ENCODE measurements at places on chromosomes 7 and 10.

GRCh38 chr10:25071227-25071626 lies 54.8 kb downstream of the THNSL1 start:
- DNase-seq = no peak

DNA sequence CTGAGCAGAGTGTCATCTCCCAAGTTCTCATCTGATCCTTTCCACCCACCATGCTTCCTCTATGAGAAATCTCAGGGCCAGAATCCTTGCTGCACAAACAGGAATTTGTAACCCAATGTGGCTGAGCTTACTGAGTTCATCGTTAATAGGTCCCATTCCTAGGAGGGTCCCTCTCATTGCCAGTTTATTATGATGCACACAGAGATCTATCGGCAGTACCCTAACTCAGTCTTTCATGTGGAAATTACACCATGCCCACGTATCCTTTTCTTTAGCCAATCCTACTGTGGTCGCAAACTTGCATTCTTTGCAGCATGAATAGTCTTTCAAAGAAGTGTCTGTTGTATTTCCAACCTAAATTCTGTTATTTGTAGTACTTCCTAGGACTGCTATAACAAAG lies 12.1 kb downstream of the TMEM236 start:
- DNase-seq = no peak

DNA sequence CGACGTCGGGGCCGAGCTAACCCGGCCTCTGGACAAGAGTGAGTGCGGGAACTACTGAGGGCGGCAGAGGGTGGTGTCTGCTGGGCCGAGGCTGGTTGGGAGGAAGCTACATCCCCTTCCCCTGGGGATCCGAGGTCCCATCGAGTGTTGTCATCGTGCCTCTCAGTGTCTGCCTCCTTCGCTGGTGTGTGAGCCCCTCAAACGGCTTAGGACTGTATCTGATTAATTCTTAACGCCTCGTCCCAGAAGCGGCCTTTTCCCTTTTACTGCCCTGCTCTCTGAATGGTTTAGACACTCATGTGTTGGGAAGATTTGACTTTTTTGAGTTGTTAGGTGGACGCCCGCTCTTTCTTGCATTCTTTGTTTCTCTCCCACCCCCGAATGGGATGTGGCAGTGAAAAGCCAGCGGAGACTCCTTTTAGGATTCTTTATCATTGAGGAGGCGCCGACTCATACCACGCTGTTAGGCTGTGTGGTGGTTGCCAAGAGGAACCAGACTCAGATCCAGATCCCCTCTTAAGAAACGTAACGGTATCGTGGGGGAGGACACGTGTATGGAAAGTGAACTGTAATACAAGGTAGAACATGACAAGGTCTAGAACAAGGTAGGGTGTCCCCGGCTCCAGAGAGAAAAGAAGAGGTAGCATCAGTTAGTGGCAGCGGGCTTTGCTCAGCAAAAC lies 631 bp downstream of the SUPV3L1 start:
- DNase-seq = no peak

DNA sequence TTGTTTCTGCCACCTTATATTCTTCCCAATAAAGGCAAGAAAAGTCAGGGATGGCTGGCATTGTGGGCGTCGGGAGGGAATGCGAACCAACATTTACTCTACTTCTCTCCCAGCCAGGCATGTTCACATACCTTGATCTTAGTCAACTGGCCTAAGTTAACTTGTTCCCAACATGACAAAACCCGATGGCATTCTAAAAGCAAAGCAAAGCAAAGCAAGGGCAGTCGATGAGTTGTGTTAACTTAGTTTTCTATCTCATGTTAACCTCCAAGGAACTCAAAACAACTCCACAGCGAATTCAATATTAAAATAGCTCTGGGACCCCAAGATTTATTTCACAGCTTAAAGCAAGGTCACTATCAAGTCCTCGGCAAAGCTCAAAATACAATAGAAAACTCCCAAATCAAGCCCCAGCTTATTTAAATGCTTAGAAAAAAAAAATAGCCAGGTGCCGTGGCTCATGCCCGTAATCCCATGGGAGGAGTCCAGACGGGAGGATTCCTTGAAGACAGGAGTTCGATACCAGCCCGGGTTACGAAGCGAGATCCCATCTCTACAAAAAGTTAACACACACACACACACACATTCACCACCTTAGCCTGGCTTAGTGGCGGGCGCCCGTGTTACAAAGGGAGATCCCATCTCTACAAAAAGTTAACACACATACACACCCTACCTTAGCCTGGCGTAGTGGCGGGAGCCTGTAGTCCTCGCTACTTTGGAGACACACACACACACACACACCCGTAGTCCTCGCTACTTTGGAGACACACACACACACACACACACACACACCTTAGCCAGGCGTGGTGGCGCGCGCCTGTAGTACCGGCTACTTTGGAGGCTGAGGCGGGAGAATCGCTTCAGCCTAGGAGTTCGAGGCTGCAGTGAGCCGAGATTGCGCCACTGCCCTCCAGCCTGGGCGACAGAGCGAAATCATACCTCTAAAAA lies 901 bp upstream of the CCNY start:
- no peak for DNase-seq

GRCh38 chr7:42934291-42934690 lies 2.1 kb downstream of the MRPL32 start:
- no peak for DNase-seq

DNA sequence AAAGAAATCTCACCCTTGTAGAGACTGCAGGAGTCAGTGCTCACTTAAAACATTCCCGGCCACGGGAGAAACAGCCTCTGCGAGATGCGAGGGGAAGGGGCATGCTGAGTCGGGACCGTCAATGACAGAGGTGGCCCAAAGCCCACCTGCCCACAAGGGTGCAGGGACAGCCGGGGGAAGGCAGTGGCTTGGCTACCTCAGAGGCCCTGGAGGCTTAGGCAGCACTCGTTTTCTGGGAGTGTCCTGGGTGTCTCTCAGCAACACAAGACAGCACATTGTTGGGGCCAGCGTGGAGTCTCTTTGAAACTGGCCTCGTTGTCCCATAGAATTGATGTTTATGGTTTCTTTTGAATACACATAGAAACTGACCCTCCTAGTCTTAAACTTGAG lies 25.6 kb upstream of the SYCE1 start:
- DNase-seq = no peak

DNA sequence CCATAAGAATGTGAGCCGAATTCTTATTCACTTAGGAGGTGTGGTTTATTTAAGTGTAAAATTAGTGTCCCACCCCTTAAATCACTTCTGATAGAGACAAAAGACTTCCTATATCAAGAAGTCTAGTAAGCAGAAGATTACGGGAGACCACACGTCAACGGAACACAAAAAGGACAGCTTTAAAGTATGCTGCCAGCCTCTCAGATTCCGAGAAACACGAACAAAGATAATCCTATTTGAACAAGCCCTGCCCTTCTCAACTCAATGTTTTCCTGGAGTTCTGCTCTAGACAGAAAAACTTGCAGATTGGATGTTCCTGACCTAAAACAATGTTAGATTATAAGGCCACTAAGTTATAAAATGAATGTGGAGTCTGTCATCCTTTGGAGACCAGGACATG lies 4.9 kb upstream of the MCU start:
- no peak for DNase-seq

DNA sequence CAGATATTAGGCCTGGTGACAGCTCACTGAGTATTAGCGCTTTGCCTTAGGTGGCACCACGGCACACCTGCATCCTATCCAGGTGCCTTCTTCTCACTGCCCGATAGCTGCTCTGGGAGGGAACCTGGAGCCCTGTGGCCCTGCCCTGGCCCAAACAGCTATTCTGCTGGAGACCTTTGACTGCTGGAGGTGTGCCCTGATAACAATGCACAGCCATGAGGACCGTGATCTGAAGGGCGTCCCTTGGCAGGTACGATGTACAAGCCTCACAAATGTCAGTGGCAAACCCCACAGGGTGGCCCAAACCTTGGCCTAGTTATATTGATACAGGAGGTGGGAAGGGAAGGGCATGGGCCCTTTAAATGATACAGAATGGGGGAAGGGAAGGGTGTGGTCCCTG lies 259.5 kb downstream of the GRID1 start:
- no peak for DNase-seq

- no peak for DNase-seq
Observed at GRCh38 chr7:135215698-135216097, 4.4 kb upstream of the WDR91 start.
